Osteoblast (primary cell): ENCODE measurements at places on chromosomes 4 and X.
A peak's percentile ranks its signal among the peaks of the same experiment; 100 is the strongest.

DNA sequence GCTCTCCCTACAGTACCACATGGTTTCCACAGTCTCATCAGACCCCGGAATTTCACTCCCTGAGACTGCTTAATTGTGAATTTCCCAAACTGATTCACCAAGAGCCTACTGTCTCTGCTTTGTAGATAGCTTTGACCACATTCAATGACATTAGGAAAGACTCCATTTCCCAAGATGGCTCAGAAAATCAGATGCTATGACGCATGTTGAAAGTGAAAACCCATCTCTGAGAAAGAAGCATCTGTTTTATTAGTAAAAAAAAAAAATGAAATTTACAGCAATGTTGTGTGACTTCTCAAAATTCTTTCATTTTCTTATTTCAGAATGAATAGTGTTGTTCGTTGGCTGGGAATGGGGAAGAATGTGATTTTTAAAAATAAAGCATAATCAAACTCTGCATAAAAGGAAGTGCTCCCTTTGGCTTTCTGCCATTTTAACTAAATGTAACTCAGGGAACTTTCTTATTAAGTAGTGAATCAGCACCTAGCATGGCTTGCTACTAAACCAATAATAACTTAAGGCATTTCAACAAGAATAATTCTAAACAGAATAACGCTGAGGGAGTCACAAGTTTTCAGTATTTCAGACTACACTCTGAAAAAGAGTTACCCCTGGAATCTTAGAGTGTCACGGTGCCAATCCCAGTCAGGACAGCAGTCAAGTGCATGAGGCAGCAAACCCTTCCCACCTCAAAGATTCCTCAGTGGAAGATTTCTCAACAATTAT is 97.4 kb upstream of the MYOZ2 start:
- H3K36me3 ChIP-seq: no peaks in the 10 kb centered on the region
- no peak overlapping the region for H3K4me3 ChIP-seq
- H3K27ac ChIP-seq: peak overlapping the region; percentile 53
- H3K27me3 ChIP-seq: no peaks in the 10 kb centered on the region

GRCh38 chrX:16664626-16665025 is 14.7 kb downstream of the S100G start:
- peaks cover 9% of the 10 kb centered on the region for H3K4me1 ChIP-seq
- no peaks in the 10 kb centered on the region for H3K27me3 ChIP-seq
- no peak for DNase-seq
- no peak overlapping the region for H3K4me3 ChIP-seq

- DNase-seq: no peak
- H3K27ac ChIP-seq: no peak overlapping the region
- H3K4me1 ChIP-seq: peaks cover 5% of the 10 kb centered on the region
- H3K27me3 ChIP-seq: no peaks in the 10 kb centered on the region
- H3K36me3 ChIP-seq: no peaks in the 10 kb centered on the region
Observed at GRCh38 chr4:99028187-99028586, 32.7 kb downstream of the METAP1 start.

- H3K27ac ChIP-seq: no peak overlapping the region
- peaks cover 7% of the 10 kb centered on the region for H3K27me3 ChIP-seq
- H3K36me3 ChIP-seq: no peaks in the 10 kb centered on the region
- no peak overlapping the region for H3K4me3 ChIP-seq
Observed at GRCh38 chrX:133440081-133440796, 24.9 kb upstream of the GPC4 start.

DNA sequence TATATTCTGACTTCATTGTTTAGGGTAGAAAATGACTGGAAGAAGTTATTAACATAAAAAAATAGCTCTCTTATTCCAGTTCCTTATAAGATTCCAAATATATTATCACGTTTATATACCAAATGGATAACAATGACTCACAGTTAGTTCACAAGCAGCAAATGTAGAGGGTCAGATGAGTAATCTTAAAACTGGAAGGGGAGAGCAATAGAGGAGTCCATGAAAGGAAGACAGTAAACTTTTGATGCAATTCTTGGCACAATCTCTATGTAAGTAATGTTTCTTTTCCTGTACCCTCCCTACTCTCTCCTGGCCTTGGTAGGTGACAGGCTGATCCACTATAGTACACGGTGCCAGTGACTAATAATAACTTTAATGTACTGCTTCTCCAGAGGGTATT is 259.0 kb upstream of the TRPC5 start:
- DNase-seq: no peak
- H3K27ac ChIP-seq: no peak overlapping the region
- no peaks in the 10 kb centered on the region for H3K27me3 ChIP-seq
- no peaks in the 10 kb centered on the region for H3K36me3 ChIP-seq
- H3K4me3 ChIP-seq: no peak overlapping the region

GRCh38 chr4:145195167-145195952 is 15.0 kb upstream of the OTUD4 start:
- no peak overlapping the region for H3K27ac ChIP-seq
- H3K4me3 ChIP-seq: no peak overlapping the region
- no peak for DNase-seq
- H3K36me3 ChIP-seq: no peaks in the 10 kb centered on the region
